Articular chondrocyte of knee joint (primary cell): ENCODE measurements at places on chromosomes 4 and X. TPM values are rescaled to one million over a fixed set of nuclear protein-coding genes. Genes with fewer than 3 reads are reported as not detected.

JCHAIN gene
- 6.4 and 25.7 TPM in 2 replicates for total RNA-seq

KLHL8 gene
- 11.1 and 11.6 TPM in 2 replicates for total RNA-seq

LIMCH1 gene
- 28.2 and 39.2 TPM in 2 replicates for total RNA-seq

C4orf51 gene
- total RNA-seq: not detected in 2 replicates

DOCK11 gene
- 16.8 and 19.2 TPM in 2 replicates for total RNA-seq

IRF2 gene
- total RNA-seq: 40.4 and 52.6 TPM in 2 replicates

ASB5 gene
- total RNA-seq: 0.26 and 0.97 TPM in 2 replicates

GPR143 gene
- 0.13 TPM in 1 of 2 replicates, not detected in the other for total RNA-seq

PDE6B gene
- 0.43 and 1.3 TPM in 2 replicates for total RNA-seq

TMEM255A gene
- 0.13 and 0.54 TPM in 2 replicates for total RNA-seq

PGK1 gene
- total RNA-seq: 344 and 383 TPM in 2 replicates

FAM184B gene
- not detected in 2 replicates for total RNA-seq

SPANXN3 gene
- not detected in 2 replicates for total RNA-seq

PPP4R3C gene
- total RNA-seq: not detected in 2 replicates

PTCHD1 gene
- not detected in 2 replicates for total RNA-seq

ZMAT1 gene
- 1.4 TPM in 2 replicates for total RNA-seq

SPOCK3 gene
- not detected in 2 replicates for total RNA-seq

FAM53A gene
- 2.3 and 3.0 TPM in 2 replicates for total RNA-seq

SLC10A3 gene
- total RNA-seq: 32.5 and 33.3 TPM in 2 replicates

OPN1MW2 gene
- total RNA-seq: not detected in 2 replicates

FAT1 gene
- 334 and 410 TPM in 2 replicates for total RNA-seq

TNMD gene
- not detected in 2 replicates for total RNA-seq

MAGEA4 gene
- total RNA-seq: not detected in 2 replicates

TIMP1 gene
- total RNA-seq: 385 and 493 TPM in 2 replicates

CYSLTR1 gene
- total RNA-seq: 0.39 and 1.6 TPM in 2 replicates

SYNPO2 gene
- total RNA-seq: 4.2 and 6.4 TPM in 2 replicates

PDS5A gene
- total RNA-seq: 85.5 and 96.1 TPM in 2 replicates

PLP1 gene
- 0.86 TPM in 1 of 2 replicates, not detected in the other for total RNA-seq

PNMA5 gene
- total RNA-seq: not detected in 2 replicates

GASK1B gene
- 60.0 and 66.9 TPM in 2 replicates for total RNA-seq

PNMA6A gene
- 0.54 and 0.65 TPM in 2 replicates for total RNA-seq

CT45A1 gene
- total RNA-seq: not detected in 2 replicates

MSX1 gene
- 1.8 and 2.2 TPM in 2 replicates for total RNA-seq
